T-helper 22 cell (primary cell): ENCODE measurements at places on chromosomes 3 and 15.

DNA sequence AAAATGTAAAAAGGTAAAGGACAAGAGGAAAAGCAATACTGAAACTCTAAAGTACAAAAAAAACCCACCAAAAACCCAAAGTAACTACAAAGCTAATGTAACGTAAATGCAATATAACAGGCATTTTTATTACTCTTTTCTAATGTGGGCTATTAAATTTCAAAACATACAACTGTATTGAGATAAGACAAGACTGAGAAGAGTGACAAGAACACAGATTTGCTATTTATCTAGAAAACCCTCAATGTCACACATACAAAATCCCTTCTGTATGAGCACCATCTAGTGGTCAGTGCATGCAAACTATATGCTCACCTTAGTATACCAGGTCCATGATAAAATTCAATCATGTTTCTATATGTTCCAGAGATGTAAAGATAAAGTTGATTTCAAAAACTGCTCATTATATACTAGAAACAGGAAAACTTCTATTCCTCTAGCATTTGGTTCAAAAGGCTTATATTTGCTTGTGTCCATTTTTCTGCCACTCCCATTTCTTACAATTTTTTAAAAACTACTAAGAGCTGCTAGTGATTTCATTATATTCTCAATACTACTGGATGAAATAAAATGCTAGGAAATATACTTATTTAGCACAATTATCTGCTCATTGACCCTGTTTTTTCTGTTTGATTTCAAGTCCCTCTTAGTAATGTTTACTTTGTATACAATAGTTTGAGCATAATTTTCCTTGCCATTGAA is 111.4 kb downstream of the DLG1 start:
- no peak for DNase-seq

DNA sequence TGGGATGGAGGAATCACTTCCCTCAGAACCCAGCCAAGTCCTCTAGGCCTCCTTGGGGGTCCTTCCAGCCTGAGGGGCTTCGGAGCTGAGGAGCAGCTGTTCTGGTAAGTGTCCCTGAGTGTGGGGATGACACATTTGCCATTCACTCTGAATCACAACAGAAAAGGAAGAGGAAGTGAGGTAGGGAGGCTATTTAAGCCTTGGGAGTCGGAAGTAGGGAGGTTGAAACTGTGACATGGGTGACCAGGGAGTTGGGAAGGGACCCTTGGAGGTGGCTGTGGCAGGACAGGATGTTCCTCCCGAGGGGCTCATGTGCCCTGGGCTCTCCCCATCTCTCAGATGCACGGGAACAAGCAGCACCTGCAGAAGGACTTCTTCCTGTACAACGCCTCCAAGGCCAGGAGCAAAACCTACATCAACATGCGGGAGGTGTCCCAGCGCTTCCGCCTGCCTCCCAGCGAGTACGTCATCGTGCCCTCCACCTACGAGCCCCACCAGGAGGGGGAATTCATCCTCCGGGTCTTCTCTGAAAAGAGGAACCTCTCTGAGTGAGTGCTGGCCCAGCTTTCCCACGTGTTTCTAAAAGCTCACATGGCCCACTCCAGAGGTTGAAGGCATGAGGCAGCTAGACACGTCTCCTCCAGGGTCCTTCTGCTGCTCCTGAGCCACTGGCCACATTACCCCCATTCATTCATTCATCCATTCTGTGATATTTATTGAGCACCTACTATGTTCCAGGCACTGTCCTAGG is 43.3 kb downstream of the CAPN3 start:
- DNase-seq = no peak

GRCh38 chr3:10883478-10884234 is 67.6 kb downstream of the SLC6A11 start:
- DNase-seq = no peak

DNA sequence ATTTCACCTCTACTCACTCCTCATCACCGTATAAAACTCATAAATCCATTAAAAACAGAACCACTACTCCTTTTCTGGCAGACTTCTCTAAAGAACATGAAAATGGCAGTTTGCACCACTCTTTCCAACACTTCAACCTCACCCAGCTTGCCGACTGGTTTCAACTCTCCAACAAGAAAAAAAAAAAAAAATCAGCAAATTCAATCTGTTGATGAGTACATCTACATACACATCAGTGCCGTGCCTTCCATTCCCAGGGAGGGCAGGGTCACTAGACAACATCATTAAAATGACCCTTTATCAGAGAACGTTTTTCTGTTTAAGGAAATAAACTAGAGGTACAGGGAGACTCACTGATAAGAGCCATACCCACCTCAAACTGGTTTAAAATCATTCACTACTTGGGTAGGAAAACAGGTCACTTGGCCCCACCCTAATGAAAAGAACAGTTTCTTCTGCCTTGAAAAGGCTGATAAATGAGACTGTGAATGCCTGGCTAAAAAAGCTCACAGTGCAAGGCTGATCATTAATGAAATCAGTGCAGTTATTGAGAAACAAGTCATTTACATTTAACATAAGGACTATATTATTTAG is 6.0 kb downstream of the ANXA2 start:
- no peak for DNase-seq

- DNase-seq = peak; percentile 62
Measured at GRCh38 chr15:78131295-78132061, at the start of gene CIB2. CIB2 (minus strand) TSS chr15:78131445; CDS start chr15:78131215, 230 bp downstream.

DNA sequence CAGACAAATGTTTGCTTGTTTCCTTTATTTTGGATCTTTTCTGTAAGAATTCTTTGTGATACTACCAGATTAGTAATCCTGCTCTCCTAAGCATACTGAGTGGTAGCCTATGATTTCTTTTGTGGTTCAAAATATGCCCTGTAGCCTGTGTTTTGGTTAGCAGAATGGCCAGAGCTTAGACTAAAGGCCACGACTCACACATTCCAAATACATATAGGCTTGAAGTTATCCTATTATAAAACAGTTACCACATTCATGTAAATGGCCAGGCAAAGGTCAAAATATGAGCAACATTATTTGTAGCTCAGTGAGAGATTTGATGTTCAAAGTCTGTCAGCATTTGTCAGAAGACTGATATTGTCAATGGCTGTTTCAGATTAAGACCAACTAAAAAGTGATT is 84.5 kb downstream of the MITF start:
- DNase-seq = no peak
